ENCODE measurements at places on chromosomes 4 and X.

DNA sequence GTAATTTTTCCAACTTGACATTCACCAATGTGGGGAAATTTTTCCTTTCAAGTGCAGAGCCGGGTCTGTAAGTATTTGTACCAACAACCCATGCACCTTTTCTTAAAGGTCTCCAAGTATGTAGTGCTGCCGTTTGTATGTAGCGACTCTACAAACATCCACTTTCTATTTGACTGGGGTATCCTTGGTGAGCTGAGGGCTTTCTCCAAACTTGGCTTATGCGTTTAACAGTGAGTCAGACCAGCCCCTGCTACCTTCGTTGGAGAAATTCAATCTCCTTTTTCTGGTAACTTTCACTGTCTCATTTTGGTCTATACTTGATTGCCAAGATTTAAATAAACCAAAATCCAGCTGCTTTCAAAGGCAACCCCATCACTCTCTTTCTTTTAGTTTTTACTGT, 34.9 kb downstream of the MGST2 start:
- no peak for DNase-seq

GRCh38 chr4:188714501-188714900, 575.3 kb downstream of the TRIML1 start:
- no peak for DNase-seq

DNA sequence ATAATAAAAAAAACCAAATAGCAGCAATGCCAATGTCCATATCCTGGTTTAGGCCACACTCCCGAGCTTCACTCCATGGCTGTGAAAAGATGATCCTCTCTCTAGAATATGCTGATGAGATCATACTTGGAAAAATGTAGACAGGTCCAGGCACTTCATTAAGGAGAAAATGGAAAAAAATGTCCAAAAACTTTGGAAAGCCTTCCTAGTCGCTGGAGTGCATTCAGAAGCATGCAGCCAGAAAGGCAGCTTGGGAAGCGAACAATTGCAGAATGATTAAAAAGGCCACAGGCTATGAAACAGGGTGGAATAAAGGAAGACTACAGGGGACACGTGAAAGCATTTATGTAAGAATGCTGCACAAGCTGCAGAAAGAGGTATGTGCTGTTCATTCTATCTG, 165.6 kb upstream of the HCCS start:
- DNase-seq, result no peak

DNA sequence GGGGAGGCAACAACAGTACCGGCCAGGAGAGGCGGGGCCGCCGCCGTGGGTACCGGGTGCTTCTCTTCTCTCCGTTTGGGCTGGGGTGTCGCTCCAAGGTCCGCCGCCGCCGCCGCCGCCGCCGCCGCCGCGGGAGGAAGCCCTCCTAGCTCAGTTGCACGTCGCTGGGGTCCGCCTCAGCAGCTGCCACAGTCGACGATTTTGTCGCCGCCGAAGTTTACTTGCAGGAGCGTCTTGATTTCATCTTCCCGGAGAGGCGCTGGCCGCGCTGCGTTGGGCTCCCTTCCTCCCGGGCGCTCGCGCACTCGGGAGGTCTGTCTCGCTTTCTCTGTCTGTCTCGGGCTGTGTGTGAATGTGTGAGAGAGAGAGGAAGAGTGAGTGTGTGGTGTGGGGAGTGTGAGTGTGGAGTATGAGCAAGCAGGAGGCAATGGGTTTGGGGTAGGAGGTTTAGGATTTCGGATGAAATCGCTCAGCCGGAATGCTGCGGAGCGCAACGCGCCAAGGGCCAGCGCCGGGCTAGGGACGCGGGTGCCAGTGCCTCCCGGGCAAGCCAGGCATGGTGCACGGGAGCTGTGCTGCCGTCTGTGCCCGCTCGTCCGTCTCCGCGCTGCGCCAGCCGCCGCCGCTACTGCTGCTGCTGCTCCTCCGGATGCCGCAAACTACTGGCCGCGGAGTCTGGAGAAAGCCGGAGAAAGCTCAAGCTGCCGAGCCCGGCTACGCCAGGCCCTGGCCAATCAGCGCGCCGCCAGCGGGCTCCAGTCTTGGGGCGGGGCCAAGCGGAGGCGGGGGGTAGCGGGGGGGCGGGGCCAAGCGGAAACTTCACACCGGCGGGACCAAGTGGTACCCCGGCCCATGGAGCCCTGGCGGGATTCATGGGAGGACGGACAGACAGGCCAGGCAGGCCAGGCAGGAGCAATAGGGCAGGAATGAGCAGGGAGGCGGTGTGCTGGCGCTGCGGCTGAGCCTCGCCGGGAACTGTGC, at the start of gene PCDH19:
PCDH19 (minus strand) TSS at position 664 of the 981 bp plus-strand sequence. CDS start 1,676 bp downstream, outside the sequence.
- no peak for DNase-seq

DNA sequence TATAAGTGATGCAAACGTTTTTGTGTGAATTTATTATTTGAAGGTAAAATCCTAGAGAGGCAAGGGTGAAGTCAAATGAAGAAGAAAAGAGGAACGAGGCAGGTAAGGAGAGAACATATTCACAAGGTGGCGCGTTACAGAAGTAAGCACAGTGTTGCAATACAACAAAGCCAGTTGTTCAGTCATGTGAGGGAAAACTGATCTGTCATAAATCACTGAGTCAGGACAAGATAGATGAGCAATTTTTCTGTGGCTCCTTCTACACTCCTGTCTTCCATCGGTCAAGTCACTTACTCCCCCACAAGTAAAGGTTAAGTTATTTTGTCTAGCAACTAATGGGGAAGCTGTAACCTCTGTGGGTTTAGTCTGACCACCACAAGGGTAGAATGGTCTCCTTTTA, 203.0 kb upstream of the GK2 start:
- DNase-seq, result no peak

DNA sequence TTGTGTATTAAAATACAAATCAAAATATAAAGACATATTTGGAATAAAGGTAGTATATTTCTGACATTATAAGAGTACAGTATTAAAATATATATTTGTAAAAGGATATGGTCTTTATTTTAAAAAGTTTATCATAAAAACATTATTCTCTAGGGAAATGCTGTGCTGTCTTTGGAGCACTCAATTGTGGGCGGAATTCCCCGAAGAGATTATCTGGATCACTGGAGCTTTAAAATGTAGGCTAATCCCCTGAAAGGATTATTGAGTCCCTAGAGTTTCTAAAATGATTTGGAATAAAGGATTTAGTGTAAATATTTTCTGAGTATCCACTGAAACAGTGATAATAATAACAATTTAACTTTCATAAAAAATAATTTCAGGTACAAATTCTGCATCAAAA, 1239.4 kb downstream of the TECRL start:
- DNase-seq, result no peak

GRCh38 chr4:151955721-151956380, 195.0 kb upstream of the GATB start:
- DNase-seq, result no peak

- no peak for DNase-seq
These were observed 44.8 kb upstream of the FAM156A start for GRCh38 chrX:53003111-53003510.

DNA sequence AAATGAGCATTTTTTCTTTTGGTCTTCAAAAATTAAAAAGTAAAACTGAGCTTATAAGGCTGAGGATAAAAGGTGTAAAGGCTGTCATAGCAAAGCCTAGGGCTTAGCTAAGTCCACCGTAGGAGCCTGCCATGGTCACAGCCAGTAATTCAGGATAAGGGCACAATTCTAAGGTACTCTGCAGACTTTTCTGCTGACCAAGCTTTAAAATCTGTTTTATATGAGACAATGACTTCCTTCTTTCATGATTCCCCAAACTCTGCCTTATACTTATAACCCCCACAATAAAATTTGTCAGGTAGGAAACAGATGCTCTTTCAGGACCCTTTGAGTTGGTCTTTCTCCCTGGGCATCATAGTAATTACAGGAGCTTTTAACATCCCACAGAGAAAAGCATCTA, 138.5 kb downstream of the COL4A6 start:
- no peak for DNase-seq

Measured in activated CD8-positive, alpha-beta memory T cell treated with anti-CD3 and anti-CD28 coated beads for 4 hours (primary cell).